ENCODE measurements at places on chromosomes 11 and 22.

GRCh38 chr11:14542324-14542723, 22.1 kb upstream of the PSMA1 start:
- DNase-seq, result peak; percentile 60

GRCh38 chr11:90774727-90775566, 552.1 kb upstream of the CHORDC1 start:
- DNase-seq, result no peak

DNA sequence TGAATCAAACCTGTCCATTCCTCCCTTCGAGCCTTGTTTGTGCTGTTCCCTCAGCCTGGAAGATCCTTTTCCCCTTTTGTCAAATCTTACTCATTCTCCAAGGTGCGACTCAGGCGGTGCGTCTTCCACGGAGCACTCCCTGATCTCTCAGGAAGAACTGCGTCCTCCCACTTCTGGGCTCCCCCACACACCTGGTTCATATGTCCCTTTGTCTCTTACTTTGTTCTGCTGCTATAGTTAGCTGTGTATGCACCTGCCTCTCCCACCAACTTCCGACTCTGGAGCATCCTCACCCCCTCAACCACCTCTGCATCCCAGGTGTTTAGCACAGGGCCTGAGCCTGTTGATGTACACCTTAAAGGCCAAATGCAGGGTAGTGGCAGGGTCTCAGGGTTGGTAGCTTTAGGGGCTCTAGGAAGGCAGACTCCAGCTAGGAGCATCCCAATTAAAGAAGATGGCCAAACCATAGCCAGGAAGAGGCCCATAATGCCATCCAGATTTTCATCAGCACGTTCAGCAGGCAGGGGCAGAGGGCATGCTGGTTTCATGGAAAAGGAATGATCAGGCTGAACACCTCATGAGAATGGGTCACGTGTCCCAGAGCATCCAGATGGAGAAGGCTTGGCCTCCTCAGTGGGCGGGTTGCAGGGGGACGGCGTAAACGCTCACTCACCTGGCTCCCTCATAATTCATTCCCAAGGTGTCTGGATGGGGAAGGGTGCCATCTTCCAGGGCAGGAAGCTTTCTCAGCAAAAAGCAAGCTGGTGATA, 20.1 kb downstream of the PTPN5 start:
- DNase-seq, result no peak

GRCh38 chr11:35935390-35935789, 8.5 kb upstream of the LDLRAD3 start:
- DNase-seq, result no peak

DNA sequence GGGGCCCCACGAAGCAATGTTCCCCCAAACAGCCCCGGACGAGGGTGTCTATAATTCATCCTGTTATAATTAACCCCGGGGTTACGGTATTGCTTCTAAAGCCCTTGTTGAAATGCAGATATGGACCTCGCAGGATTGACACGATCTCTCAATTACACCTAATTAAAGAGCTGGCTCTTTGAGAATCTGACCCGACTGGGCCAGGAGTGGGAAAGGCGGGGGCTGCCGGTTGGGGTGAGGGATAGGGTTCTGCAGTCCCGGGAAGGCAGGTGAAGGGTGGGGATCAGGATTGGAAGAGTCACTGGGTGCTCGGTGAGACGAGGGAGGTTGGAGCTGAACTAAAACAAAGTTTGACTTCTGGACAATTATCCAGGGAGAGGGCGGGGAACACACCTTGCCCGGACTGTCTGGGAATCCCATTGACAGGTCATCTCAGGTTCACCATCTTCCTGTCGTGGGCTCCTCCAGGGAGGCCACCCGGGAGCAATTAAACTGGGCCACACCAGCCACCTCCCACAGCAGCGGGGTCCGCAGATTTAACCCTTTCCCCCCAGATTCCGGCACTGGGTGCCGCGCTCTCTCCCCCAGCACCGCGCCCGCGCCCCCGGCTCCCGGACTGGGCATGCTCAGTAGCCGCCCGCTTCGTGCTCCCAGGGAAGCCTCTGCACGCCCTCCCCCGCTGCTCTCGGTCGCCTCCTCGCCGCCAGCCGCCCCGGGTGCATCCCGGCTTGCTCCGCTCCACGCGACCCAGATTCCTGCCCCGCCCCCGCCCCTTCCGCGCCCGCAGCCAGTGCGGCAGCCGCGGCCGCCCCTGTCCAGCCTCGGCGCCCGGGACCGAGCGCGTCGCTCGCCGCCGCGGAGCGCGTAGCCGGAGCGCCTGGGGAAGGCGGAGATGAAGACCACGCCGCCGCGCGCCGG, at the start of gene ELMOD1:
TSS of gene ELMOD1 (plus strand) at position 688 of the 918 bp plus-strand sequence. CDS start 27,043 bp downstream, outside the sequence.
- no peak for DNase-seq

Measured in inflammatory macrophage treated with lipopolysaccharide for 4 hours (primary cell).